ENCODE measurements at places on chromosomes 1 and 21.

GRCh38 chr1:31961536-31961935, 23.4 kb upstream of the PTP4A2 start:
- DNase-seq: no peak

DNA sequence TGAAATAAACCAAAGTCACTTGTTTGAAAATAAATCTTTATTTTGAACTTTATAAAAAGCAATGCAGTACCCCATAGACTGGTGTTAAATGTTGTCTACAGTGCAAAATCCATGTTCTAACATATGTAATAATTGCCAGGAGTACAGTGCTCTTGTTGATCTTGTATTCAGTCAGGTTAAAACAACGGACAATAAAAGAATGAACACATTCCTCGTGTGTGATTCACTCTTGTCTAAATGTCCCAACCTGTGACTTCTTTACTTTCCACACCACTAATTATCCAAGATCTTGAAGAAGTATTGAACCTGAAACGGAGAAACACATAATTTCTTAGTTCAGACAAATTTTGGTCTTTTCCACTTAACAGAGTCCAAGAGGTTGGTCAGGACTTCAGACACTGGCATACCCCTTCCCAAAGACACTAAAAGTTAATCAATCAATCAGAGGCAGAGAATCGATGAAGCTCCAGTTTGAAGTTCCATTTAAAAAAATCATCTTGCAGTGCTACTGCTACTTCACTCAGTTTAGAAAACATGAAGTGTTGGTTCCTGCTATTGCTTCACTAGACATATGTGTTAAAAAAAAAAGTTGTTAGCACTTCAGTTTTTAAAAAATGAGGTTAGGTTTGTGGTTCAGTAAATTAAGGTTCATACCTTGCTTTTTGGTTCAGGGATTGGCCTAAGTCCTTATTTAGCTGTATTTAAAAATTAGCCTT, 26.2 kb downstream of the ATP1B1 start:
- DNase-seq: no peak

GRCh38 chr1:155591770-155592169, 18.2 kb upstream of the MSTO1 start:
- peak; percentile 26 for DNase-seq

DNA sequence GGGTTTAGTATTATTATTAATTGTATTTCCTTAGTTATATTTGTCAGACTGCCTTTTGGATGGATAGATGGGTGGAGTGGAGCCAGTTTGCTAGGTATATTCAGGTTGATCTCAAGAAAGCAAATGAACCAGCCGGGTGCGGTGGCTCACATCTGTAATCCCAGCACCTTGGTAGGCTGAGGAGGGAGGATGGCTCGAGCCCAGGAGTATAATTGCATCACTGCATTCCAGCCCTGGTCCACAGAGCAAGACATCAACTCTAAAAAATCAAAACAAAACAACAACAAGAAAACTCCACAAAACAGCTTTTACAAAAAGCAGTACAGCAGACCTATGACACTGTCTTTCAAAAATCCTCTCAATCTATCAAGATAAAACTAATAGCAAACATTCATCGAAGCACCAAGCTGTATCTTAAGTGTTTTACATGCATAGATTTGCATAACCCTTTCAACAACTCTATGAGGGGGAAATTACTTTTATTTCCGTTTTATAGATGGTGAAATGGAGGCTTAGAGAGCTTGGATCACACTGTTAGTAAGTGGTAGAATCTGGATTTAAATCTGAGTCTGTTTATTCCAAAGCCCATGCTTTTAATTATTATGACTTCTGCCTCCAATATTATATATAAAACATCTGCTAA, 25.5 kb downstream of the KMO start:
- DNase-seq: no peak

DNA sequence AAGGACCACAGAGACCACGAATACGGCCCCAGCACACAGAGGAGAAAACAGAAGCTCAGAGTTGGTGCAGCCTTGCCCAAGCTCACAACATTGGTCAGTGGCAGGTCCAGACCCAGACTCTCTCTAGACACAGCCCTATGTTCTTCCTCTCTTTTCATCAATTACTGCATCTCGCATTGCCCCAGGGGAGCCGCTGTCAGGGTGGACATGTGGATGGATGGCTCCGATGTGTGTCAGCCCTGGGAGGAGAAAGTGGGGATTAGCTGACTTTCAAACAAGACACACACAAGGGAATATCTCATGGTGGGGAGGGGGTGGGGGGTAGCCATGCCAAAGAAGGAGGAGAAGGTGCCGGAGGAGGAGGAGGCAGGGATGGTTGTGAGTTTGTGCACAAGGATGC, 556.8 kb downstream of the NPHP4 start:
- no peak for DNase-seq

GRCh38 chr1:57162607-57163261, 196.9 kb upstream of the C8B start:
- no peak for DNase-seq

- no peak for DNase-seq
Measured at GRCh38 chr21:45598666-45599065, 44.9 kb upstream of the PCBP3 start.

DNA sequence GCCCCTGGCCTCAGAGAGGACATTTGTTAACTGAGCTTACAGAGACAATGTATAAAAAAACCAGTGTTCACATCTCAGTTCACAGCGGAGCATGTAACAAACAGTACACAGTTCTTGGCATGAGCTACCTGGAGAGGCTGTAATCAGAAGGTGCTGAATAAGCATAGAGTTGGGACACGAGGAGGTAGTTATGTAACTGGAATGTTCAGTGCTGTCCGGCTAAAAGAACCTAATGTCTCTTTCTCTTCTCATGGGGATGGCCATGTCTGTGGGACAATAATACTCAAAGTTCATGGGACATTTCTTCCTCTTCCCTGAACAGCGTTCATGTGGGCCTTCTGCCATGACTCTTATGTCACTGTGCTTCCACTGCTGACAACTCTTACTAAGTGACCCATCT, 17.2 kb upstream of the STX12 start:
- no peak for DNase-seq

DNA sequence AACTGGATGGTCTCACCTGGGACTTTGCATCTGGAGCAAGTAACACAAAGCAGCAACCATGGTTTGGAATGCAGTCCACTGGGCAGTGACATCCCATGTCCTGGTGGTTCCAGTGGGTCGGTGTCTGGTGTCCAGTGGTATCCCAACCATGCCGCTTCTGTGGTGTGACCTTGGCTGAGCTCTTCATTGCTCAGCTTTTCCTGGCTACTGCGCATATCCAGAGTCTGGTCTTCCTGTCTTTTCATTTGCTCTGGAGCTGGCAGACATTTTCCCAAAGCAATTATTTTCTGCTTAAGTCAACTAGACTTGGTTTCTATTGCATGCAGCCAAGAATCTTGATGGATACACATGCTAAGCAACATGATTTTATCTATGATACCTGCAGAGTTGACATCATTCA, 28.4 kb upstream of the CD2 start:
- no peak for DNase-seq

- DNase-seq: no peak
Measured at GRCh38 chr1:160542303-160542945, 19.4 kb upstream of the SLAMF6 start.

- no peak for DNase-seq
Measured at GRCh38 chr1:67767103-67767782, 66.0 kb downstream of the GNG12 start.

- DNase-seq: no peak
Measured at GRCh38 chr1:113320972-113321680, 69.2 kb upstream of the MAGI3 start.

GRCh38 chr1:185880779-185881333, 146.7 kb downstream of the HMCN1 start:
- no peak for DNase-seq

DNA sequence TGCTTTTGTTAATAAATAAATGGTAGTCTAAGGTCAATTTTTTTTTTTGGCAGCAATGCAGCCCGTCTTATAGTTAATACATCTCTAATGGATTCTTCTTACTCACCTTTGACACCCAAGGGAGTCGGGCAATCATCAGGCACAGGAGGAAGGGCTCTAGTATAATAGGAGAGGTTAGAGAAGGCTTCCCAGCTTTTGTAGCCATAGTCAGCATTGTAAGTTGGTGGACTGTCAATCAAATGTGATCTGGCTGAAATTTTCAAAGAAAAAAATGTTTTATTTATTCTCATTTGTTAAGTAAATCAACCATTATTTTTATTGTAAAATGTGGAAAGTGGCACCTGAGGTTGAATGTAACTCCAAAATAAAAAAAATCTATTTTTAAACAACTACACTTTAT, 2.1 kb downstream of the PTGS2 start:
- DNase-seq: no peak

- no peak for DNase-seq
Measured at GRCh38 chr1:154725865-154726264, 117.9 kb upstream of the ADAR start.

GRCh38 chr1:23742670-23743286, 493 bp upstream of the ELOA start:
- DNase-seq: no peak

DNA sequence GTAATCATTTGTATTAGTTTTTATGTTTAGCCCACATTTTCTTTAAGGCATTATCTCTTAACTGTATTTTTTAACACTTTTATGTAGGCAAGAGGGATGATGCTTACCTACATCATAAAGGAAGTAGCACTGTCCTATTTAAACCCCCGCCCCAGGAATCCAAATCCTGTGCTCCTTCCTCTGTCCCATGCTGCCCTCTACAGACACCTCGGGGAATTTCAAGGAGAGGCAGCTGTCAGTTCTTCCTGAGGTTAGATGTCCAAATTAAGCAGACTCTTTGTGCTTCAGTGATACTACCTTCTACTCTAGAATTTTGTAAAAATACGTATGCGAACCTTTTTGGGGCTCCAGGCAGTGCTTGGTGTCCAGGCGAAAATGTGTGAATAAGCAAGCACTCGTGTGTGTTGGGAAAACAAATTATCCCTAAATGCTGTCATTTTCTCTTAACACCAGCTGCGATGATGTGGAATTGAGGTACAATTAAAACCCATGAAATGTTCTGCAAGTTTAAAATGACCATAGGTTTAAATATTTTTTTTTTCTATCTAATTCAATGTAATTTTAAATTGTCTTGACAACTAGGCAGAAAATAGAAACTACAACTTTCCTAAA, 19.2 kb downstream of the CRCT1 start:
- no peak for DNase-seq

GRCh38 chr1:163174524-163175437, 27.9 kb downstream of the RGS5 start:
- DNase-seq: peak; percentile 48

DNA sequence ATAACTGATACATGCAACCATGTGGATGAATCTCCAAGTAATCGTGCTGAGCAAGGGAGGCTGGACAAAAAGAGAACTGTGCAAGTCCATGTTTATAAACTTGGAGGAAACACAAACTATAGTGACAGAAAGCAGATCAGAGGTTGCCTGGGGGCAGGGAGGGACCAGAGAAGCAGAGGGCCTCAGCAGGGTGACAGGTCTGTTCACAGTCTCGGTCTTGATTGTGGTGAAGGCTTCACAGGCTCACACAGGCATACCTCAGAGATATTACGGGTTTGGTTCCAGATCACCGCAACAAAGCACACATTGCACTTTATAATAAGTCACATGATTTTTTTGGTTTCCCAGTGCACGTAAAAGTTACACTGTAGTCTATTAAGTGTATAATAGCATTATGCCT, 28.5 kb downstream of the ACOT7 start:
- no peak for DNase-seq

- no peak for DNase-seq
Measured at GRCh38 chr21:31952828-31953227, 80.0 kb downstream of the HUNK start.

- DNase-seq: no peak
Measured at GRCh38 chr1:93845538-93846205, 33.3 kb downstream of the DNTTIP2 start.

- DNase-seq: no peak
Measured at GRCh38 chr1:206557636-206558473, 50.5 kb downstream of the RASSF5 start.

DNA sequence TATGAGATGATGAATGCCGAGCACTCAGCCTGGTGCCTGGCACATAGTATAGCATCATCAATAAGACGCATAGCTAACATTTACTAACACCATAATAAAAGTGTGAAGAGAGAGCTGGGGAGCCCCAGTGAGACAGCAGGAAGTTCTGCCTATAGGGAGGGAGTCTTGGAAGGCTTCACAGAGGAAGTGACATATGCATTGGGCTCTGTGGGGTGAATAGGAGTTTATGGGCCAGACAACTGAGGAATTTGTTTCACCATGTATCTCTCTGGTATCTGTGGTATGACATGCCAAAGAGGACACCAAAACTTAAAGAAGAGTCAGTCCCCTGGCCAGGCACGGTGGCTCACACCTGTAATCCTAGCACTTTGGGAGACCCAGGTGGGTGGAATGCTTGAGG, 118.3 kb upstream of the TMEM51 start:
- DNase-seq: no peak

DNA sequence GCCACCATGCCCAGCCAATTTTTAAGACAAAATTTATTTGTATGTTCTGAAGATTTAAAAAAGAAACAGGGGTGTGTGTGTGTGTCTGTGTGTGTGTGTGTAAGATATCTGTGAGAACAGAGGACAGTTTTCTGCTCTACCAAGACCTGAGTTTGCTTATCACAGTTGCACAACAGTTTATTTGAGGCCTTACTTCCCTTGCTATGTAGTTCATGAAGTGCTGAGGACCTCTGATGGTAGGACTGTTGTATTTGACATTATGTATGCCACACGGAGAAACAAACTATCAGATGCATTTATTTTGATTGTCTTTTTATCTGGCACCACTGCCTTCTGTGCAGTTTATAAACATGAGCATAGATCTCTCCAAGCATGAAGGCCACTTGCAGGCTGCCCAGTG, 355.2 kb downstream of the PBX1 start:
- DNase-seq: no peak

DNA sequence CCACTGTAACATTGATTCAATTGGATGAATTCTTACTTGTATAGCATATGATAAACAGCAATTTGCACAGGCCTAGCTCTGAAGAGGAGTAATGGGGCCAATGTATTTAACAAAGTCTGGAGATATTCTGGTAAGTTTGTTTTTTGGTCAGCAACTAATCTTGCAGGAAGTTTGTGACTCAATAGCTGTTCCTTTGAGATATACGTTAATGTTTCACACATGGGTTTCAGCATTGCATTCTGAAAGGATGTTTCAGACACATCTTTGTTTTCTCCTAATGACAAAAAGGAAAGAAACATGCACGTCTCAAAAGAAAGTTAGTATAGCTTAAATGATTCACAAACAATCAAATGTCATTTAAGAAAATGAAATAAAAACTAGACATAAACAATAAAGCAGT, 49.0 kb downstream of the LTN1 start:
- DNase-seq: no peak

Measured in NCI-H187 (cell line).